ENCODE measurements at places on chromosomes 12 and 14. TPM values are rescaled to one million over a fixed set of nuclear protein-coding genes. Genes with fewer than 3 reads are reported as not detected.

Gene TRIM9
- 0.42 TPM for total RNA-seq

Gene FAM234B
- total RNA-seq, result 3.9 TPM

Gene REM2
- total RNA-seq, result 2.1 TPM

Gene ZCCHC8
- 52.9 TPM for total RNA-seq

Gene KRR1
- total RNA-seq, result 141 TPM

Gene OVCH1
- total RNA-seq, result not detected

Gene SLC2A14
- total RNA-seq, result 0.21 TPM

Gene SERPINA3
- total RNA-seq, result not detected

Gene LPAR5
- total RNA-seq, result 4.1 TPM

Gene CALM1
- total RNA-seq, result 718 TPM

Gene NCKAP5L
- 13.7 TPM for total RNA-seq

Gene SLC39A2
- not detected for total RNA-seq

Gene ATP23
- total RNA-seq, result 10.4 TPM

All from mononuclear cell (primary cell).